ENCODE measurements at places on chromosomes 6 and 20.

DNA sequence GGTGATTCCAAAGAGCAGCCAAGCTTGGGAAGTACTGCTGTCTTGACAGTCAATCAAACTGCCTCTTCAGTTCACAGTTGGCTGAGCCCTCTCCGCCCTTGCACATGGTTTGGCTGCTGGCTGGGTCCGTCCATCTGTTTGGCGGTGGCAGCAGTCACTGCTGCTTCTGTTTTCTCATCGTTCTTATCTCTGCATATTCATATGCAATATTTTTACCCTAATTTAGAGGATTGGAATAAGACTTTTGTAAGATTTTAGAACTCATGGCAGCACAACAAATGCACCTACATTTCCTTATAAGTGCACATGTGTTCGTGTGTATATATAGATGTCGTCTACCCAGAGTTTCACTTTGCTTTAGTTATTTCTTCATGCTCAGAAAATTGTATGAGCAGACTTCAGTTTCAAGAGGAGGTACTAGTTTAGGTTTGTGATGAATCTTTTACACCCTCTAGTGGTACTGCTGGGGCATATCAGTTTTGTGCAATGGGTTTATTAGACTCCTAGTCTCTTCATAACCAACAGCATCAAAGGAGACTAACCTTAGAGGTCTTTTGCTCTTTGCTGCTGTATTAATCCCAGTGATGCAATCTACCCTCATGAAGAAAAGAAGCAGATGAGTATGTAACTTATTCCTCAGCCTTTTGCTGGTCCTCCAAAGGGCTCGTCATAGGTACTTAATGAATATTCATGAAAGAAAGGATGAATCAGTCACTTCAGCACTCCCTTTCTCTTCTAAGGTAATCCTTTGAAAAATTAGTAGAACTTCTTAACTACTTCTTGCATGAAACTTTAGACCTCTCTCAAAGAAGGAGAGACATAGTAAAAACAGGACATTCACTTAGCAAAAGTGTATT lies 44.3 kb downstream of the KHDC1L start:
- peak; percentile 30 for DNase-seq

GRCh38 chr6:130680116-130680515 lies 147.1 kb upstream of the SMLR1 start:
- DNase-seq, result no peak

DNA sequence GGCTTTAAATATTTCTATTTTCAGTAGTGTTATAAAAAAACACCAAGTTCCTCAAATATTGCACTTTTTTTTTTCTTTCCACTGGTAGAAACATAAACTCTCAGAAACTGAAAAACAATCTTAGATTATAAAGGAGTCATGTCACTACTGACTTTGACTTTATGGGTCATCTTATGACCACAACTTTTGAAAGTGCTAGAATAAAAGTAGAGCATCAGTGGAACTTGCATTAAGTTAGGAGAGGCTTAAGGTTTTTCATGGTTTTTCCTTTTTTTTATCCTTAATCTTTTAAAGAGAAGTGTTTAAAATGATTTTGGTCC lies 56.6 kb upstream of the SUPT3H start:
- no peak for DNase-seq

DNA sequence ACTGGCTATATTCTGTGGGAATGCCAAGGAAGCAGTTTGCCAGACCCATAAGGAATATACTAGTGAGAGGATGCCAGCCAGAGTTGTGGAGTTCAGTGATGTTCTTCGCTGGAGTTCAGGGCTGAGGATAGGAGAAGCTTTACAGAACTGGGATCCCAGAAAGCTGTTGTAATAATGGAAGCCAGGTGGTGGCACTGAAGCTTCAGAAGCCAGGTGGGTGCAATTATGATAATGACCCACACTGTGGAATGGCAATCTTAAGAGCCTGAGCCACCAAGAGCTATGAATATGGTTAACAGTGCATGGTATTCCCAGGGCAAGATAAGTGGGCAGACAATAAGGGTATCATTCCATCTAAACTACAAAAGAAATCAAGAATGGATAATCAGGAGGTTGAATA lies 25.1 kb upstream of the ENPP1 start:
- no peak for DNase-seq

DNA sequence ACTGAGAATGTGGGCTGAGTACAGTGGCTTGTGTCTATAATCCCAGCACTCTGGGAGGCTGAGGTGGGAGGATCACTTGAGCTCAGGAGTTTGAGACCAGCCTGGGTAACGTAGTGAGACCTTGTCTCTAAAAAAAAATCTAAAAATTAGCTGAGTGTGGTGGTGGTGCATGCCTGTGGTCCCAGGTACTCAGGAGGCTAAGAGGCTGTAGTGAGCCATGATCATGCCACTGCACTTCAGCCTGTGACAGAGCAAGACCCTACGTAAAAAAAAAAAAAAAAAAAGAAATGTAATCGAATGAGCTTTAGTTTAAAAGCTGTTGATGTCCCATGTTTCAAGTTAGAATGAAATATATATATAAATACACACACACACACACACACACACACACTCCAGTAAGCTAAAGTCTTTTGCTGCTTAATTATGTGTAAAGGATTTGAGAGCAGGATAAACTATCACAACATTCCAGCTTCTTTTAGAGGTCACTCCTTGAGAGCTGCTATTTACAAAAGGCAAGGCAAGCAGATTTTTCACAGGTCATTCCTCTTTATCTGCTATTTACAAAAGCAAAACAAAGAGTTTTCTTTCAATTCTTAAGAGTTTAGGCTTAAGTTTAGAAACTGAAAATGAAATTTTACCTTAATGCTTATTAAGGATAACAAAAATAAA lies 4.7 kb upstream of the MICAL1 start:
- DNase-seq, result no peak

DNA sequence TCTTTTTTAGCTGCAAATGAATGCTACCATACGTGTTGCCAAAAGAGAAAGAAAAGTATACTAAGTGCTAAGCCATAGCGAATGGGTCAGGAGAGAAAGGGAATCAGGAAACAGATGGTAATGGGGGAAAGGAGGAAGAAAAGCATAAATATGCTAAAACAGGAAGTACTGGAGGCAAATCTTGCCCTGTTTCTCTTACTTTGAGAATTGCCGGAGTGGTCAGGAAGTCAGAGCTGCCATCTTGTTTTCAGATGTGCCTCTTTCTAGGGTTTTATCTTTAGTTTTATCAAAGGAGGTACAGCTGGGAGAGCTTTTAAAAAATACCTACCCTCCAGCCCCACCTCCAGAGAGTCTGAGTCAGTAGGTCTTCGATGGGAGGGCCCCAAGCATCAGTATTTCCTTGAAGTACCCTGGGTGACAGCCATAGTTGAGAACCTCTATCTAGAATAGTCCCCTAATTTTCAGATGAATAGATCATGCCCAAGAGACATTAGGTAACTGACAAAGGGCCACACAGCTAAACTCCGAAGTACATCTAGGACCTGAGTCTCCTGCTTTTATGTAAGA lies 193.3 kb downstream of the CLIC5 start:
- no peak for DNase-seq

DNA sequence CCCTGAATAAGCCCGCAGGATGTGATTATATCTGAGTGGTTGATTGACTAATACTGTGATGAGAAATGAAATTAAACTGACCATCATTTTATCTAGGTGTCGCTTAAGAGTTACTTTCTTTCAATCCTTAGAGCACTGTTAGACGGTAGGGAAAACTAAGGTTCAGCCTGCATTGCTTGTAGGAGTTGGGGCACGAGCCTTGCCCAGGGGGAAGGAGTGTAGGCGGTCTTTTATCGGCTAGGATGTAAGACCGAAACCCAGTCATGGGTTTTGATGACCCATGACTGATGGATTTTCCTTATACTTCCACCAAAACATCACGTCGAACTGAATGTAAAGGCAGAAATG lies 392 bp upstream of the TASP1 start:
- DNase-seq, result no peak

- DNase-seq, result no peak
These were observed 61.6 kb downstream of the IRF4 start for GRCh38 chr6:453152-453551.
